ENCODE measurements at places on chromosomes 6 and 20. TPM values are rescaled to one million over a fixed set of nuclear protein-coding genes. Genes with fewer than 3 reads are reported as not detected.

The PKHD1 gene
- polyA plus RNA-seq = 0.01 TPM

The MAS1 gene
- not detected for polyA plus RNA-seq

The FILIP1 gene
- 32.4 TPM for polyA plus RNA-seq

The KCNG1 gene
- 0.12 TPM for polyA plus RNA-seq

DNA sequence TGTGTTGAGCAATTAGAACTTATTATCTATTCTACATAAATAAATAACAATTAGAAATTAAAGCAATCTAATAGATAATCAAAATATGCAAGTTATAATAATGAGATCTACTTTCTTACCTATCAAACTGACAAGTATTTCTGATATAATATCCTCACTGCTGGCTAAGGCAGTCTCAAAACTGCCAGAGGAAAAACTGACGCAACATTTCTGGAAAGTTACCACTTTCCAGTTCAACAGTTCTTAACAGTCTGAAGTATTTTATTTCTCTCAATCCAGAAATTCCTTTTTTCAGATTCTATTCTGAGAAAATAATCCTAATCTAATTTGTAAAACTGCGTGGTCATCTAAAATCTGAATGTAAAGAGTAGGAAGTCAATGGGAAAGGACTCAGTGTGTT lies 121.0 kb downstream of the TRDN start:
- no peak for DNase-seq

The OR2J3 gene
- polyA plus RNA-seq = not detected
